ENCODE measurements at places on chromosomes 4 and X.

DNA sequence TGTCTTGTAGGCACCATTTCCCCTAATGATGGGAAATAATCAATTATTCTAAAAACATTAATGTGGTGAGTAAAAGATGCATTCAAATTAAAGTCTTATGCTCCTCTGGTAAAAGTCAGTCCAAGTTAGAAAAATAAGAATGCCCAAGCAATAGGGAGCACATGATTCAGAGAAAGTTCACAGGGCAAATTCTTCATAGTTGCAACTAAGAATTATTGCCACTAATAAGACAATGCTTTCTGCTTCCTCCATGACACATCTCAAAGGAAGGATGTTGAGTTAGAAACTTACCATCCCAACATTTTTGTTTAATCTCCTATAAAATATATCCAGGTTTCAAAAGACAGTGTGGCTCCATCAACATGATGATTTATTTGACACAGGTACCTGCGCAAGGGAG is 26.3 kb downstream of the PHOX2B start:
- DNase-seq, result no peak

DNA sequence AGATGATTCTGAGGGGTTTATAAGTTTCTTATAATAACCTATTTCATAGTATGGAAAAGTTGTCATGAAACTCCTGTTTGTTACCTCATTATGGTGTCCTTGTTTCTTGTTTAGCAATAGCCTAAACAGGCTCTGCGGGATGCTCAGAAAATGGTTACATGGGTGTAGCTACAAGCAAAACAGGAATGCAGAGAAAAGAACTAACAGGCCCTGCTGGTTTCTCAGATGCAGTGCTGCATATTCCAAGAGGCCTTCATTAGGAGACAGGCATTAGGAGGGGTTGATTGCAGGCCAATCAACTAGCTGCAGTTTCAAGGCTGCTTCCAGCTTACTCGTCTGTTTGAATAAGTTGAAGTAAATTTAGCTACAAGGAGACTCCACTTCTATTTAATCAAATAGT is 37.6 kb upstream of the HPGD start:
- no peak for DNase-seq

DNA sequence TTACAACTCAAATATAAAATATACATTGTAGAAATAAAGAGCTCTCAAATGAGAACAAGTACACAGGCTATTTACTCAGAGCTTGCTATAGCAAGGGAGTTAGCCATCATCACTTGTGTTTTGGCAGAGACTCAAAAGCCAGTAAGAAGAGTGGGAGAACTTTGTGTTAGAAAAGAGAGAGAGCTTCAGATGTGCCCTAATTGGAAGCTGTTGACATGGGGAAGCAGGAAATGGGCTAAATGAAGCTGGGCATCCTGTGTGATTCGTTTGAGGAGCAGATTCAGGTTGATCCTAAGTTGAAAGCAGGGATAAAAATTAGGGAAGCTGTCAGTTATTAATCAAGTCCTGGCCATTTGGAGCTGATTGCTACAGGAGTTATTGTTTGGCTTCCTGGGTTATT is 207.4 kb upstream of the MAOA start:
- no peak for DNase-seq

GRCh38 chrX:17020851-17021821 is 74.7 kb downstream of the REPS2 start:
- DNase-seq, result no peak

DNA sequence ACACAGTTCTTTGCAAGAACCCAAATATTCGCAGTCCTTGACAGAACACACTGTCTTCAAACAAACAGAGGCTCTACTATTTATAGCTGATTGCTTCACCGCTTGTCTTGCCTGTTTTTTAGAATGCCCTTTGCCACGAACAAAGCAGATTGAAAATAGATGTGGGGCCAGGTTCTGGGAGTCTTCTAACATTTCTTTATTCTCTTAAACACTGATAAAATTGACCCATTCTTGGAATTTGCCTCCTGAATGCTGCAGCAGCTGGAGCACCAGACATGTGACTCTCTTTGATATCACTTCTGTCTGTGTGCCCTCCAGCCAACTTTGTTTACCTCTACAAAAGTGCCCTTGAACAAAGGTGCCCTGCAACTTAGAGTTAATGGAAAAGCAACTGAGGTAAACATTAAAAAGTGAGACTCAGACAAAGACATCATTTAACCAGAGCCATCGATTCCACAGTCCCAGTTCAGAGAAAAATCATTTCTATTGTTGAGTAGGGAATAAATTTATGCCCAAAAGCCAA is 64.2 kb upstream of the SPP1 start:
- no peak for DNase-seq
